ENCODE measurements at places on chromosomes 12 and 14.

DNA sequence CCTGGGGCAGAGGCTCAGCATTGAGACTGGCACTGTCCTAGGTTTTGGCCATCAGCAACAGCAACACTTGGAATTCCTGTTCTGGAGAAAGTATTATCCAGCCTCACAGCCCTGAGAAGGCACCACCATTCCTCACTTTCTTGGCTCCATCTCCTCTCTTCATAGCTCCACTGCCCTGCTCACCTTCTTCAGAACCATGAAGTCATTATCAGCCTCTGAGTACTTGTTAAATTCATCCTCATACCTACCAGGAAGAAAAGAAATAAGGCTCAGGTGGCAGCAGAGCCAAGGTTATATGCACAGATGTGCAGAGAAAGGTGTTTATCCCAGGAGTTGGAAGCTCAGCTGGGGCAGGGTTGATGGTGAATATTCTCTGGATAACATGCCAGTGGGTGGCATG, 25.4 kb downstream of the KRT76 start:
- no peak for DNase-seq

DNA sequence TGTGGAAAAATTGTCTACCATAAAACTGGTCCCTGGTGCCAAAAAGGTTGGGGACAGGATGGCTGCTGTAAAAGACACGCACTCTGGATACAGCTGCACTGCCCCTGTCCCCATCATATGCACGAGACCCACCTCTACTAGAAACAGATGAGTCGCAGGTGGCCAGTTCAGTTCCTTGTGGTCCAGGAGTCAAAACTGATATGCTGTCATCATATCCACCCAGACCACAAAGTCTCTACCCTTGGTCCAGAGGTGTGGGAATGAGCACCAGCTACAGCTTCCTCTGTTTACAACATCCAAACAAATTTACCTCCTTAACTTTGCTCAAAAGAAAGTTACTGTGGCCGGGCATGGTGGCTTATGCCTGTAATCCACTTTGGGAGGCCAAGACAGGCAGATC, 43.8 kb upstream of the DACT1 start:
- no peak for DNase-seq

DNA sequence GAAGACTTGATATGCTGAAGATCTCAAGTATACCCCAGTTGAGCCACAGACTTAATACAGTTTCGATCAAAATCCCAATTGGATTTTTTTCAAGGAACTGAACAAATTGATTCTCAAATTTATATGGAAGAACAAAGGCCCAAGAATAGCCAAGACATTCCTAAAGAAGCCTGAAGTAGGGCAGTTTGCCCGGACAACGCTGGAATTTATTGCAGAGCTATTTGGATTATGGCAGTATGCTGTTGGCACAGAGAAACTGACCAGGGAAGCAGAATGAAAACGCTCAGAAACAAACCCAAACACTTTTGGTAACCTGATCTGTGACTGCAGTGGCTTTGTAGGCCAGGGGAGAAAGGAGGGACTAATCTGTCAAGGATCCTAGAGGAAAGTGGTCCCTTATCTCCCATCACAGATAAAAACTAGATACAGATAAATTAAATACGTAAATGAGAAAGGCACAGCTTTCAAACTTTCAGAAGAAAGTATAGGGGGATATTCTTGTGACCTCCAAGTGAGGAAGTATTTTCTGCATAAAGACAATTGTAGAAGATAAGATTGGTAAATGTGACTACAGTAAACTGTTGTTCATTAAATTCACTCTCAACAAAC, 35.9 kb upstream of the GSC start:
- DNase-seq = peak; percentile 6

- DNase-seq = no peak
Observed at GRCh38 chr12:115798309-115798917, 479.1 kb downstream of the MED13L start.

GRCh38 chr12:67666605-67667004, 18.1 kb downstream of the DYRK2 start:
- DNase-seq = no peak

DNA sequence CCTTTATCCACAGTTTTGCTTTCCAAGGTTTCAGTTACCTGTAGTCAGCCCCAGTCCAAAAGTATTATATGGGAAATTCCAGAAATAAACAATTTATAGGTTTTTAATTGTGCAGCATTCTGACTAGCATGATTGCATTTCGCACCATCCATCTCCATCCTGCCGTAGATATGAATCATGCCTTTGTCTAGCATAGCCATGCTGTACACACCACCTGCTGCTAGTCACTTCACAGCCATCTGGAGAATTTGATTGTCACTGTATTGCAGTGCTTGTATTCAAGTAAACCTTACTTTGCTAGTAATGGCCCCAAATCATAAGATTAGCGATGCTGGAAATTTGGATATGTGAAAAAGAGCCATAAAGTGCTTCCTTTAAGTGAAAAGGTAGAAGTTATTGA, 36.0 kb downstream of the MUCL1 start:
- no peak for DNase-seq

GRCh38 chr12:91993287-91994017, 152.2 kb downstream of the BTG1 start:
- no peak for DNase-seq

- DNase-seq = no peak
Observed at GRCh38 chr14:94697773-94698556, 71.9 kb downstream of the GSC start.

- DNase-seq = no peak
Observed at GRCh38 chr14:72856530-72857266, 37.2 kb downstream of the DPF3 start.

GRCh38 chr14:25048170-25049016, 1.6 kb downstream of the STXBP6 start:
- peak; percentile 85 for DNase-seq

- no peak for DNase-seq
Observed at GRCh38 chr12:132518354-132518992, 28.5 kb downstream of the FBRSL1 start.

DNA sequence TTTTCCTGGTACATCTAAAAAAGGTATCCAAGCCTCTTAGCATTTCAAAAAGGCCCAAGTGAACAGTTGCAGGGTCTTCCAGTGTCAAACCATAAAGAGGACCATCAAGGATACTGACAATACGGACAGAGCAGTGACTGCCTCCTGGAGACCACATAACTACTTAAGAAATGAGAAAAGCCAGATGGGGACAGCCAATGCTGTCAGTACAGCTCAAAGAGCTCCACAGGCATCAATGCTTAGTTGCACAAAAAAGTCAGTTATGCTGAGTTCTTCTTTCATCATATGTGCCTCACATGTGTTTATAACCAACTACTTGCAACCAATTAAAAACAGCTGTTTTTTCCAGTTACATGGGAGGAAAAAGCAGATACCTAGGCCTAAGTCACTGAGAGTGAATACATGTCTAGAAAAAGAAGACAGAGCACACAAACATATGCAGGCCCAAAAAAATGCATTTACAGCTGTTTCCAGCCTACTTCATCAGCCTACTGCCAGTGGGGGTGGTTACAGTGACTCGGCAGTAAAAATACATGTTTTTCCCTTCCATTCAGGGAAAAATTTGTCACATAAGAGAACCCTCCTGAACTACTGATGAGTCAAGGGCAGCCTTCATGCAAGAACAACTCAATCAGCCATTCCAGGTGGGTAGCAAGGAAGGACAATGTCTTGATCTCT, 84.0 kb downstream of the DCAF5 start:
- DNase-seq = peak; percentile 93

GRCh38 chr14:100132161-100132902, 27.1 kb downstream of the DEGS2 start:
- peak; percentile 40 for DNase-seq

DNA sequence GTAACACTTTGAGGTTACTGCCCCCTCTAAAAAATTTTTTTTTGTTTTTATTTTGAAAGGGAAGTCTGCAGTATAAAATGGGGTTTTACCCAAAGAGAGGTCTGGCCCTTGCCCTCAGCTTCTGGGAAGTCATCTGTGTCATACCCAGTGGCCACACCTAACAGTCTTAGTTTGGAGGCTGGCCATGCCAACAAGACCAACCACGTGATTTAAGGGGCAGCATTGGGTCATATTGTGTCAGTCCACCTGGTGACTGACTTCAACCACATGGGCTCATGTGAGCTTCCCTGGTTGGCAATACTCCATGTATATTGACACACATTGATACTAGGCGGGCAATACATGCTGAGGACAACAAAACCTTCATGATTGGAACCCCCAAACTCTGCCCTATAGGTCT, 173.9 kb downstream of the GXYLT1 start:
- DNase-seq = no peak

DNA sequence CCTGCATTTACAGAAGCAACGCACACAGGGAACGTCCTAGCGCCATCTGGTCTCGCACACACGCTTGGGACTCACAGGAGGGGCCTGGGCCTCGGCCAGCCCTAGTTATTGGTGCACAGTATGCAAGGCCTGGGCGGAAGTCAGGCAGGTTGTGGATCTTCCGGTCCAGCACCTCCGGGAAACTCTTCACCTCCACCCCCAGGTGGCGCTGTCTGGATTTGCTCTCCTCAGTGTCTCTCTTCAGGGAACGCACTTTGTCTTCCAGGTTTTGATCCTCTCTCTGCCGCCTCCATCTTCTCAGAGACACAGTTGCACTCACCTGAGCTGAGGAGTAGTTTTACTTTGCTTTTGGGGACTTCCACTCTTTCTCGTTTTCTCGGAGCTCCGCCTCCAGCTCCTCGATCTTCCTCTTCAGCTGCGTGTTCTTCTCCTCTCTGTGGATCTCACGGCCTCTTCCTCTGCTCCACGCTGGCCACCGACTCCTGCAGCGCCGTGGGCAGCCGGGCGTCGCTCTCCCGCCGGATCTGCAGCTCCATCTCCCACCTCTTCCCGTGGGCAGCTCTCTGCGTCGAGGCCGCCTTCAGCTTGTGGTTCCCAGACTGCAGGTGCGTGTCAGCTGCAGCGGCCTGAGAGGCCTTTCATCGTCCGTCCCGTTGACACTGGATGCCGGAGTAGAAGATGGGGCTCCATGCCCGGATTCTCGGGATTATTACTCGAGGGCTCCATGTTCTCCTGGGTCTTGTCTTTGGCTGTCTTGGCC, 933.8 kb downstream of the TMEM121 start:
- no peak for DNase-seq

DNA sequence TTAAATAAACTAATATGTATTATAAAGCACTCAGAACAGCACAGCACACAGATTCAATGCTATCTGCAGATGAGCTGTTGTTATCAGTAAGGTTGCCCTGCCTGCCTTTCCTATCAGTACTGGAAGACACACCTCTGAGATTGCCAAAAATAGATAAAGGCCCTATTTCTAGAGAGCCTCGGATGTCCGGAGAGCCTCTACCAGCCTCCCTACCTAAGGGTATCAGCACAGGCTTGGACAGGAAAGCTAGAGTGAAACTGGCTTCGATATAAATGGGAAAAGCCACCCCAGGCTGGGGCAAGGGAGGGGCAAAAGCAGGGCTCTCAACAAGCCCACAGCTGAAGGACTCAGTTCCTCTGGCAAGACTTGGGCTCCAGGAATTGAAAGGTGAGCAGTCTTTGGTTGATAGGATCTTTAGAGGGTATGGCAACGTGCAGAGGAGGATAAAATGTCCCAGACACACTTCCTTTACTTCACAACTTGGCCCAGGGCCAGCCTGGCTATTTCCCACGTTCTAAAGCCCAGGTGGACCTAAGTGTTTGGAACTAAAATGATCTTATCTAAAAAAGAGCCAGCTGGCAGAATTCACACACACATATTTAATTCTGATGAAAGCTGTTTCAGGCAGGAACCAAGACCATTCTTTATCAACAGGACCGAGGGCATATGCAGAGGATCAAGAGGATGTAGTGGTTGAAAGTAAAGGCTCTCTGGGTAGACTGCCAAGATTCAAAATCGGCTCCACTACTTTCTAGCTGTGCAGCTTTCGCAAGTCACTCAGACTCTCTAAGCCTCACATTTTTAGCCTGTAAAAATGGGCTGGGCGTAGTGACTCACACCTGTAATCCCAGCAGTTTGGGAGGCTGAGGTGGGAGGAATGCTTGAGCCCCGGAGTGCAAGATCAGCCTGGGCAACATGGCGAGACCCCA, 37.8 kb upstream of the ITPR2 start:
- DNase-seq = peak; percentile 48

DNA sequence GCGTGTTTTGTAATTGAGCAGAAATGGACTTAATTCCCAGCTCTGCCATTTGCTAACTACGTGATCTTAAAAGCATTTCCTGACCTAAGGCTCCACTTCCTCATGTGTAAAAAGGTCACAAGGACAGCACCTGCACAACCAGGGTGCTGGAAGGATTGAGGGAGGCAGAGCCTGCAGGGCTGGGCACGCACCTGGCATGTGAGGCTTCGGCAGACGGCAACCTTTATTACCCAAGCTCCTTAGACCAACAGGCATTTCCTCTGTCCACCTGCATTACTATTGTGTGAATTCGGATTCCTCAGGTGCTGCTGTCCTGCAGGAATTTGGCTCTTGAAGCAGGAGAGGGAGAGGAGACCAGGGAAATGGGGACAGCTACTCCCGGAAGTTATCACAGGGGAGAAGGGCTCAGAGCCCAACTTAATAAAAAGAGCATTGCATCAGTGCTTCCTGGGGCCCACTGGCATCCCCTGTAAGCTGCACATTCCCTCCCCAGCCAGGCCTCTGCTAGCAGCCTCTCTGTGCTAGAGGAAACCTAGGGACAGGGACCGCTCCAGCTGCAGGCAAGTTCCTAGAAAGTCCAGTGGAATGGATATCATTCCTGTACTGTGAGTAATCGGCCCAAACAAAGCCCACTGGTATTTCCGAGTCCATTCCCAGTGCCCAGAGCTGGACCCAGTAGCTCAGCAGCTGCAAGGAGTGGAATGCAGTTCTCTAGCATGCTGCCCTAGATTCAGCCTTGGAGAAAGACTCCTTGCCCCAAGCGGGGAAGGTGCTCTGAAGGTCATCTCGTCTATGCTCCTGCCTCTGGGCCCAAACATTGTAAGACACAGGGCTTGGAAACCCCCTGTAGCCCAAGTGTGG, 157.1 kb upstream of the CCND2 start:
- peak; percentile 86 for DNase-seq

DNA sequence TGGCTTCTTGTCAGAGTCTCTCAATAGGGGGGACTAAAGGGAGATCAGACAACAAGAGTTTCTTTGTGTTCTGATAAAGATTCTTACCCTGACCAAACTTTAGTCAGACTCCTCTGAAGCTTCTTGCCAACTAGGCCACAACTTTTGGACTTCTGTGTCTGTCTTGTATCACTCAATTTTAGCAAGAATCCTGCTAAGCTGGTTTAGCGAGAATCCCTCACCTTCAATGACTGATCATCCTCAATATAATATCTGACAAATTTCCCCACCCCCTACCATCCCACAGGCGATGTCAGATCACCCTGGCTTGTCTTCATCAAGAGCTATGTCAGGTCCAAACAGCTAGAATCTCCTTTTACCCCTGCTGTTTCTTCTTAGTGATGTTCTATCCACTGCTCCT, 215.2 kb downstream of the RASSF9 start:
- DNase-seq = no peak

GRCh38 chr14:35401422-35402265, 2.9 kb downstream of the NFKBIA start:
- no peak for DNase-seq

- peak; percentile 69 for DNase-seq
Observed at GRCh38 chr14:93115821-93116675, at the start of gene ITPK1. Gene ITPK1, minus strand, starts transcription at chr14:93115925. Its CDS starts 762 bp downstream, at chr14:93115163.

DNA sequence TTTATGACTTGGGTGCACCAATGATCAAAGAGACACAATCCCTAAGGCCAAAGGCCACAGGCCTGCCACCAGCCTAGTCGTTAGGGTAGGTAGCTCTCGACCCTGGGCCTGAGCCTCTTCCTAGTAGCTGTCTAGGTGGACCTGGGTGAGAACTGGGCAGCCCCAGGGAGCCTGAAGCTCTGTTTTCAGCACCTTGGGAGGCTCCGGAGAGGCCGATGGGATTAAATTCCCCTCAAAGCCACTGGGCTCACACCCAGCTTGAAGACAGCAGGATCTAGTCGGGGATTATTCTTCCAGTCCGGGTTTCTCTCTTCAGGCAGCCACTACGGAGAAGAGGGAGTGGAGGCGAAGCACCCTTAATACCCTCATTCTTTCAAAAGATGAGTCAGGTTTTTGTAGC, 79.8 kb downstream of the TMEM260 start:
- no peak for DNase-seq

Data from fibroblast of skin of abdomen (primary cell).